ENCODE measurements at places on chromosomes 5 and 9.

GRCh38 chr5:60339691-60340201, 360.2 kb downstream of the DEPDC1B start:
- no peak for DNase-seq

DNA sequence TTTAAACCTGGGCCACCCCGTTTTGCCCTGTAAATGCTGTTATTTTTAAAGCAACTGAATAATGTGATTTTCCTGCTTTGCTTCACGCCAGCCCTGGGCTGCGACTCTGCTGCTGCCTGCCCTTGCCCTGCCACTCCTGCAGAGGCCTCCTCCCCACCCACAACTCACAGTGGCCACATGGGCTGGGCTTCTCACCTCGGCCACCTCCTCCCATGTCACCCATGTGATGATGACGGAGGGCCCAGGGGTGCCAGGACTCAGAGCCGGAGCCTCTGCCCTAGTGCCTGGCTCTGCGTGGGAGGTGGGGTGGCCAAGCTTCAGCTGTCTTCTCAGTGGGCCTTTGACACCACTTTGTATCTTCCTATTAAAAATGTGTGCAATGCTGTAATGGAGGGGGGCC, 48.1 kb upstream of the NKD2 start:
- DNase-seq = no peak

- no peak for DNase-seq
Measured at GRCh38 chr5:138927979-138928378, 52.8 kb upstream of the LRRTM2 start.

DNA sequence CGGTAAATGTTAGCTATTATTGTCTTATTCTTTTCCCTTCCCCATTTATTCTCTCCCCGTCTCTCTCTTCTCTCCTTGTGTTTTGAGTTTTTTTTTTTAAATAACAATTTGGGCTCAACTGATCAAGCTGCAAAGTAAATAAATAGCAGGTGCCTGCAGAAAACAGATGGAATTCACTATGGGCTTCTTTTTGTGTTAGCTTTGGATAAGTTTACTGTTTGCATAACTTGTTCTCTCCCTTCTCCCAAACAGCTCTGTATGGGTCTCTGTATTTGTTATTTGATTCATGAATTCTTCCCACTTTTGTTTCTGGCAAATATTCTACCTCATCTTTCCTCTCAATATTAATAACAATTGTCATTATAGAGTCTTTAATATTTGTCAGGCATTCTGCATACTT, 111.8 kb upstream of the ASTN2 start:
- no peak for DNase-seq

- peak; percentile 61 for DNase-seq
Measured at GRCh38 chr5:174311531-174312269, 266.2 kb downstream of the NSG2 start.

DNA sequence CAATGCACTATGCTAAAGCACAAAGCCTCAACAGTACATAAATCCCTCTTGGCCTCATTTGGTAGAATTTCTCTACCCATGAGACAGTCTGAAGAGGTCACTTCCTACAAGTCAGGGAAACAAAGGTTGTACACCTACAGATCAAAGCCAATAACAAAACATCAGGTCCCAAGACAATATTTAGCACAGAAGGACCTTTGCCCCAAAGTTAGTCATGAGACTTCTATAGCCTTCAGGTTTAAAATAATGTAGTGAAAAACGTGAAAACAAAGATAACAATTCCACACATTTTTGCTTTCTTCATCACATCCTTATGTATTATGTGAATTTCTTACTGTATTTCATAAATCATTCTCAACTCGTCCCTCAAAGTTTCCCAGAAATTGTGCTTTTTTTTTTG, 15.8 kb downstream of the AFF4 start:
- DNase-seq = no peak

GRCh38 chr5:168424594-168425323, 61.5 kb upstream of the RARS1 start:
- no peak for DNase-seq

DNA sequence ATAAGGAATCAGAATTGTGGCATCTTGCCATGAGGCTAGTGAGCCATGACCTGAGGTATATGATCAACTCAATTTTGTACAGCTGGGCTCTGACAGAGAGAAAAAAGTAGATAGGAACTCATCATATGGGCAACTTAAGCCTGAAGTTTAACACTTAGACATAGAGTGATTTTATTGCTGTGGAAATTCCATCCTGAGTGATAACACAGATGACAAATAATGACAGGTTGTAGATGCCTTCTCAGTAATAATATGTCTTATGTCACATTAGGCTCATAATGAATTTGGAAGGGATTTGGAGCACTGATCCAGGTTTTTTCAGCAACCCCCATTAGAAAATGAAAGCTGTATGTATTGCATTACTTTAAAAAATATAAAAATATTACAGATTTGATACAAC, 744.6 kb downstream of the CDH12 start:
- no peak for DNase-seq
